ENCODE measurements at places on chromosomes 7 and 10. TPM values are rescaled to one million over a fixed set of nuclear protein-coding genes. Genes with fewer than 3 reads are reported as not detected.

DNA sequence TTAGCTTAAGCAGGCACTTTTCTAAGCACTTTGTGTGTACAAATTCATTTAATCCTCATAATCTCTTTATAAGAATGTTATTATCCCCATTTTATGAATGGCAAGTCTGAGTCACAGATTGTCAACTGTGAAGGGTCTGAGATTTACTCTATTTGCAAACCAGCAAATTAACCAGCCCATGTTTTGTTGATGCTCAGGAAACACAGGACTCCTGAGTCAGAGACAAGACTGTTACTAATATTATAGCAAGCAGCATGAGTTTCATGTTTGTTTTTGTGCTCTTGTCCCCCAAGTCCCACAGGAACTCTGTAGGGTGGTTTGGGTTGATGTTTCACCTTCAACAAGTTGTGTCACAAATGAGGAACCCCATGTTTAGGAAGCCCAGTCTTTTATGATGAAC is 182.0 kb upstream of the PPP1R3A start:
- no peak for DNase-seq

The GDF10 gene
- total RNA-seq, result 0.28 TPM

GRCh38 chr7:25134358-25135010 is 9.4 kb upstream of the CYCS start:
- DNase-seq, result no peak

The SERPINE1 gene
- total RNA-seq, result not detected

DNA sequence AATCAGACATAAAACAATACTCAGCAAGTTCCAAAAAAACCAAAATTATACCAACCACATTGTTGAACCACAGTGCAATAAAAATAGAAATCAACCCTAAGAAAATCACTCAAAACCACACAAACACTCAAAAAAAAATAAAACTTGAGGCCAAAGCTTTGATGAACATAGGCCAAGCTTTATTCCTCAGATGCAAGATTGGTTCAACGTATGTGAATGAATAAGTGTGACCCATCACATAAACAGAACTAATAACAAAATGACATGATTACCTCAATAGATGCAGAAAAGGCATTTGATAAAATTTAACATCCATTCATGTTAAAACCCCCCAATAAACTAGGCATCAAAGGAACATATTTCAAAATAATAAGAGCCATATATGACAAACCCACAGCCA is 506.1 kb upstream of the FZD8 start:
- DNase-seq, result no peak

DNA sequence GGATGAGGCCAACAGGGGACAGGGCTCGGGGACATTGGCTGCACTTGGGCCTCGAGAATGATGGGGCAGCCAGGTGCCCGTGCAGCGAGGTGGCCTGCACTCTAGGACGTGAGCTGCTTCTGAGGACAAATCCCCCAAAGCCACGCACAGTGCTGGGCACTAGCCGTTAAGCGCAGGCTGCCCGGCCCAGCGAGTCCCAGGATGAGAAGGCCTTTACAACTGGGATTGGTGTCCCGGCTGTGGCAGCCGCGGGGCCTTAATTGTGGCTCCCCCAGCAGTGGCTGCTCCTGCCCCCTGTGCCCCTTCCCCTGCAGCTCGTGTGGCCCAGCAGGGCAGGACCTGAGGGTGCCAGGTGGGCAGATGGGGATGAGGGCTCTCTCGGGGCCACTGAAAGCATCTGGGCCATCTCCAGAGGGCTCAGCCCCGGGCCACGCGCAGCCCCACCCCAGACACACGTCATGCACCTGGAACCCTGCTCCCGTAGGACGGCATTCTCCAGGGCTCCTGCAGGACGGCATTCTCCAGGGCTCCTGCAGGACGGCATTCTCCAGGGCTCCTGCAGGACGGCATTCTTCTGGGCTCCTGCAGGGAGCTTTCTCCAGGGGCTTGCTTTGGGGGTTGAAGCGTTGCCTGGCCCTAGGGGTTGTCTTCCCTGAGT is 6.6 kb downstream of the PWWP2B start:
- DNase-seq, result no peak

DNA sequence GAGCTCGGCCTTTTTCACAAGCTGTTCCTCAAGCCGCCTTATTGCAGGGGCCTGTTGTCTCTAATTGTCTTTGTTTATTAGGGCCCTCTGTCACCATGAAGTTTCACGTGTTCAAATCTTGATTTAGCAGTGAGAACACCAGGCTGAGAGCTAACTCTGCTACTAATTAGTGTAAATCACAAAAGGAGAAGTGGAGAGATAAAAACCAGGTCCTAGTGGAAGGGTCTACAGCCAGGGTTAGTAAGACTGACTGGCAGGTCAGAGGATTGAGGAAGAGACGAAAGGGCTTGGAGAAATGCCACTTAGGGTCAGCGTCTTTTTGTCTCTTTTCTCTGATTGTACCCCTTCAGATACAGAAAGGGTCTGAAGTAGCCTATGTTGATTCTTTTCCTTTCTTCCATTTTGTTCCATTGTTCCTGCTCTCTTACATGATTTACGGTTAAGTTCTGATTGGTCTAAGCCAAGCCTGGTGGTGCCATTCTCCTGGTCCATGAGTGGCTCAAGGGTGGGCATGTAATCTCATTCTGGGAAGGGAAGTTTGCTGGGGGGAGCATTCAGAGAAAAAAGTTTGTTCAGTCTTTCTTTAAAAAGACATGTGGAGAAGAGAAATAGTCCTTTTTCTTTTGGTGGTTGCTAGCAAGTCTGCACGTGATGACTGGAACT is 21.3 kb downstream of the SSMEM1 start:
- DNase-seq, result peak; percentile 37

DNA sequence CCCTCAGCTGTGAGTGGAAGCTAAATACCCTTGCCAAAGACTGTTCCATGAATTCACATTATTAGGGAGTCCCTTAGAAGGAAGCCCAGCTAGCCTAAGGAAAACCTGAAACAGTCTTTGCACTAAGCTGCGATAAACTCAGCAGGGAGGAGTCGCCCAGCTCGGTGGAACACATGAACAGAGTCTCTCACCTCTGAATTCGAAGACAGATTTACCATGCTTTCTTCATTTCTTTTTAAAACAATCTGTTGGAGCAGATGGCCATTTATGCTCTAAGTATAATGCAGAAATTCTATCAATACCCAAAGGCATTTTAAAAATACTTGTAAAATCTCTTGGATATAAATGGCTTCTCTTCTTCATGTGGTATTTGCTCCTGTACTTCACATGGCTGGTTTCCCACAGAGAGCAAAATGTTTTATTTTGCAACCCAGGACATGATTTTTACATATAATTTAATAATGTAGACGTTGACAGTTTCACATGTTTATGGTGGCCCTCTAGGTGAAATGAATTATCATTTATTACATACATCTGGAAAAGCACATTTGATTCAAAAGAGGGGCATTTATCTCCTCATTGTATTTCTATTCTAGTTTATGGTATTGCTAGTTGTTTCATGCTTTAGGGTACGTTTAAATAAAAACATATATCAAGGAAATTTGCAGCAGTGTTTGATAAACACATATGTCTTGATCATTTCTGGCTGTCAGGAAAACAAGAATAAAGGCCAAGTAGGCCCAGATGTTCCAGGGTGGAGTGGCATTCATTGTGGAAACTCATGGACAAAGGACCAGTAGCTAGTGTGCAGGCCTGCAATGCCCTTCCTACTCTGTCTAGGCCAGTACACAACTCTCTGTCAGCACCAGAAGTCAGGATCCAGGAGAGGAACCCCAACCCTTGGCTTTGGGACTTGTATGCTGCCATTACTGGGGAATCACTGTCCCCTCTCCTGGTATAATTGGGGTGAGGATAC is 52.2 kb downstream of the LRGUK start:
- DNase-seq, result no peak

DNA sequence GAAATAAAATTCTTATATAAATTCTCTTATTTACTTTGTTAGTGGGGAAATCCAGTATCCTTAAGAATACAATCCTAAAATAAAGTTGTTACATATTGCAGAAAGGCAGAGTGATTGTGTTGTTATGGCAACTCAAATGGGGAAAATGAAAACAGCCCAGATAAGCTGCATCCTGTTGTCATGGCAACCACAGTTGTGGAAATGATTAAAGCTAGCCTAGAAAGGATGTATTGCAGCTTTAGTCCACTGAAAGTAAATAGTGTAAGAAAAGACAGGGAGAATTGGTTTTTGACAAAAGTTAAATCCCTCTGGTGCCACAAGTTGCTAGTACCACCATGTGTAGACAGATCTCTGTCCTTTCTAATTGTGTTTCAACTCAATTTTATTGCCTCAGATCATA is 43.2 kb downstream of the BTRC start:
- peak; percentile 77 for DNase-seq

The ADRB1 gene
- total RNA-seq, result 0.09 TPM

The TMEM273 gene
- not detected for total RNA-seq

DNA sequence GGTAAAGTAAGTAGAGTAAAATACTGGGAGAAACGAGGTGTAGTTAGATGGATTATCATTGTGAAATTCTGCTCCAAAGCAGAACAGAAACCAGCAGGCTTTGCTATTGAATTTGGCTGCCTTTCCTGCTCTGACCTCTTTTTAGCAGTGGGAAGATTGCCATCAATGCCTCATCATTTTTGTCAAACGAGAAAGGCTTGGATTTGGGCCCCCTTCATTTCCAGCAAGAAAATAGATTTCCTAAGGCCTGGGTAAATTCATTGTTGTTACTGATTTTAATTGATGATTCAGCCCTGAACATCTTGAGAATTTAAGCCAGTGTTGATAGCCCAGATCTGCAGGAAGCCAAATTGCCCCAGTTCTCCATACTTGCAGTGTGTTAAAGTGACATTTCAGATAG is 35.2 kb upstream of the ASAH2 start:
- no peak for DNase-seq

- peak; percentile 74 for DNase-seq
These were observed 169.4 kb downstream of the ARHGAP12 start for GRCh38 chr10:31759124-31759798.

DNA sequence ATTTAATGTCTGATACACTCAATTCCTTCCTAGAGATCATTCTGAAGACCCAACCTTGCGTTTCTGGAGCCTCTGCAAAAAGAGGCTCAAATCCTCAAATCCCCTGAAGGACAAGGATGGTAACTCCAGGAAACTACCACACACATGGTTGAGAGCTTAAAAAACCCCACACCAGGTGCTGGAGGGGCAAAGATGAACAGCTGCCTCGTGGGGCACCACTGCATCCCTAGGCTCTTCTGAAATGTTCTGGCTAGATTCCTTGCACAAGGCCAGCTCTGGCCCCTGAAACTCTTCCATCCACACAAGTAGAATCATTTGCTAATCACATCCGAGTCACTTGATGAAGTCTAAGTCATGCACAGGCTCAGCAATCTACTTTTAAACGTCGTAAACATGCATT is 286.6 kb downstream of the ELMO1 start:
- no peak for DNase-seq

The PKD2L1 gene
- not detected for total RNA-seq

DNA sequence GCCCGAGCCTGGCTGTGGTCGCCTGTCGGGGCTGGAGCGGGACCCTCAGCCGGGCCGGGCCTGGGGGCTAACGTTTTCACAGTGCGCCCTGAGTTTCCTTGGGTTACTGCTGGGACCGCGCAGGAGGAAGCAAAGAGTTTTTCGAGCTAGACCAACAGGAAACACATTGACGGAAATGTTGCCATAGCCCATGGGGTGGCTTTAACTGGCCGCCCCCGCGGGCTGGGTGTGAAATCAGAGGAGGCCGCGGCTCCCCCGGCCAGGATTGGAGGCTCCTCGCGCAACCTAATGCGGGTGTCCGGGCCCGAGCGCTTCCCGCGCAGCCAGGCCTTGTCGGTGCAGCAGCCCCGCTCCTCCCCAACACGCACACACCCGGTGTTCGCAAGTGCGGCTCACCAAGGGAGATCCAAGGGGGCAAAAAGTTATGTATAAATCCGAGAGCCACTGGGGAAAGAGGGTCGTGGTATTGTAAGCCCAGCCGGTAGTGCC is 1.9 kb downstream of the HHEX start:
- DNase-seq, result peak; percentile 70

DNA sequence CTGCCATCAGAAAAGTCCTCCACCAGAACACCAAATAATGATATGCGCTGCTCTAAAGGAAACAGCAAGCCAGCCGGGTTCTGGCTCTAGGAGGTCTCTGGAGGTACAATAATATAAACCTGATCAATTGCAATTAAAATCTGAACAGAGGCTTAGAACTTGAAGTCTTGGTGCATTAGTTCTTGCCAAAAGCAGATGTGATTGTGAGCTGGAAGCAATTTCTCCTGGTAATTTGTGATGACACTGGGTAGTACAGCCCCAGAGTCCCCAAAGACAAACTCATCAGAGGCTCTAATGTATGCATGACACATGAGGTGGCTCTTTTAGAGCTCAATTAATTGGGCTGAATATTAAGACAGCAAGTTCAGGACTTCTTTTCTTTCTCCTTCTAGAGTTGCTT is 3.3 kb downstream of the ETV1 start:
- peak; percentile 12 for DNase-seq

DNA sequence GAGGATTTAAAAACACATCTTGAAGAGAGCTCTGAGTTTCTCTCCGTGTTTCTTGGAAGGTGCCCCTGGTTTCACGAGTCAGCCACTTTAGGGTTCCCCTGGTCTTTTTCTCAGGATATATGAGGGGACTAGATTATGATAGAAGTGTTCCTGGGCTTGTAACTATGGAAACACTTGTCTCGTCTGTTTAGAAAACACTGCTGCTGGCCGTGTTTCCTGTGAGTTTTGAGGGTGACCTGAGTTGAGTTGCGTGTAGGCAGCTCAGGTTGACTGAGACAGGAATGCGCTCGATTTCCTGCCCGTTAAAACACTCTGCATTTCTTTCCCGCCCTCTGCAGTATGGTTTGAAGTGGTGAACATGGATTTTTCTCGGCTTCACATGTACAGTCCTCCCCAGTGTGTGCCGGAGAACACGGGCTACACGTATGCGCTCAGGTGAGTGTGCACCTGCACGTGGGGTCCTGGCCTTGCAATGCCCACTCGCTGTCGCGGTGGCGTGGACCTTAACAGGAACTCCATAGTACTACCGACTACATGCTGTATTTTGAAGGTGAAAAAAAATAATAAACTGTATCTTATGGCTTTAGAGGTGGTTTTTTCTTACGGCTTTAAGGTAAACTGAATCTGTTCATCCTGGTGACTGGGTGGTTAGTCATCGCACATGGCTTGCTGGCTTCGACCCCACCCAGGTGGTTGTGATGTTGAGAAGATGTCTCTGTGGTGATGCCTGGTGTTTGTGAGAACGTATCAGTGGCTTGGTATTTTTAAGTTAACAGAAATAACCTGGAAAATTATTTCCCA is at the start of gene SUN1:
Gene SUN1, plus strand, starts transcription at position 310 of the 801 bp plus-strand sequence. Its CDS starts 49 bp downstream, at position 359.
- no peak for DNase-seq

DNA sequence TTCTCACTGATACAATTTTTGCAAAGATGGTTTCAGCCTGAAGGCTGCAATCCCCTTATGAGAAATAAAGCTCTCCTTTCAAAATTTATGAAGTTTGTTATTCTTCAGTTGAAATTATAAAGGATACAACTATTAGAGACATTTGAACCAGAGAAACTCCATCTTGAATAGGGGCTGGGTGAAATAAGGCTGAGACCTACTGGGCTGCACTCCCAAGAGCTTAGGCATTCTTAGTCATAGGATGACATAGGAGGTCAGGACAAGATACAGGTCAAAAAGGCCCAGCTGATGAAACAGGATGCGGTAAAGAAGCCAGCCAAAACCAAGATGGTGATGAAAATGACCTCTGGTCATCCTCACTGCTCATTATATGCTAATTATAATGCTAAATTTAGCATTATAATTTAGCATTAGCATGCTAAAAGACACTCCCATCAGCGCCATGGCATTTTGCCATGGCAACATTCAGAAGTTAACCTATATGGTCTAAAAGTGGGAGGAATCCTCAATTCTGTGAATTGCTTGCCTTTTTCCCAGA is 22.4 kb upstream of the IFIT1B start:
- DNase-seq, result no peak

The RPS24 gene
- 3,232 TPM for total RNA-seq

- no peak for DNase-seq
These were observed 123.4 kb downstream of the MAD1L1 start for GRCh38 chr7:2109251-2109872.

The SLC18A3 gene
- not detected for total RNA-seq
